ENCODE measurements at places on chromosomes 4 and X.

GRCh38 chrX:82224961-82225360 lies 1023.1 kb downstream of the SH3BGRL start:
- DNase-seq = no peak

GRCh38 chr4:83558059-83558653 lies 22.2 kb downstream of the GPAT3 start:
- DNase-seq = no peak

- DNase-seq = no peak
These were observed 75.9 kb downstream of the QRFPR start for GRCh38 chr4:121304893-121305292.

DNA sequence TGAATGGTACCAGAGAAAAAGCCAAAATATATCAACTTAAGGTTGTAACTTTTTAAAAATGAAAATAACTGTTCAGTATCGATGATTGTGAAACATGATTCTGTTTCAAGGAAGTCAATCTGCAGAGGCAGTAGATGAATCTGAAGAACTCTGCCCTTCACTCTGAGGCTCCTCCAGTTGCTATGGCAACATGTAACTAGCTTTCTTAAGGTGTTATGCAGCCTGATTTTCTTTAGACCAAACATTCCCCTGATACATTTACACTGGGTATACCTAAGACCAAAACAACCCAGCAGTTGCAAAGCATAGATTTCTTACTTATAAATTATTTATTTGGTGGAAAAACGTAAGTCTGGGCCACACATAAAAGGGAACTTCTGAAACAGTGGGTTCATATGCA lies 133.6 kb upstream of the RASGEF1B start:
- DNase-seq = no peak

DNA sequence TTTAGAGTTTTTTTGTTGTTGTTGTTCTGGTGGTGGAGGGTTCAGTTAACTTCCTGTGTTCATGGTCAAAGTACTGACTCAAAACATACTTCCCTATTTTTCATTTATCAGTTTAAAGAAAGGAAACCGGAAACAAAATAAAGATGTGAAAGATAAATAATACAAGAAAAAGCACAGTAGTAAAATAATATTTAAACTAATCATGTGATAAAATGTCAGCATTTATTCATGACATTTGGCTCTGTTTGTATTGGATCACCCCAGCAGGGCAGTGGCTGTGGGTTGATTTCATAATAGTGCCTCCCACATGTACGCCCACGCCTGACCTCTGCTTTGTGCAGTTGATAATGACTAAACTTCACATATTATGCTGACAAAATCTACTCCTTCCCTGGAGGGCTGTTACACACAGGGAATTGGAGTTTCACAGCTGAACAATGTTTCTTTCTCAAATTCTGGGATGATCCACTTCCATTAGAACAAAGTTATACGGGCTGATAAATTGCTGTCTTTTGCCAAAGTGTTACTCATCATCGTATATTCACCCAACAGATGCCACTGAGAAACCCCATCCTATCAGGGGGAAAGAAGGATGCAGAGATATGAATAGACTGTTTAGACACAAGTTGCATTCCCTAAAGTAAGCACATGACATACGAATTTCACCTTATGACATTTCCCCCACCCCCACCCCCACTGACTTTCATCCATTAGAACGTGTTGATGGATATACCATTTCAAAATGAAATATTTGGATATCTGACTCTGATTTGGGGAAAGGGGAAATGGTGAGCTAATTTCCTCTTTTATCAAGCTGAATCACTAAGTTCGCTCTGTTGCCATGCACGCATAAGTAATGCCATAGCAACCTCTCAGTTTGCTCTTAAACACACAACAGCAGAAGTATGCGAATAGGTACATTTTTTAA lies 48.3 kb downstream of the AMELX start:
- DNase-seq = no peak

GRCh38 chr4:100278567-100278966 lies 88.3 kb upstream of the DDIT4L start:
- DNase-seq = no peak

DNA sequence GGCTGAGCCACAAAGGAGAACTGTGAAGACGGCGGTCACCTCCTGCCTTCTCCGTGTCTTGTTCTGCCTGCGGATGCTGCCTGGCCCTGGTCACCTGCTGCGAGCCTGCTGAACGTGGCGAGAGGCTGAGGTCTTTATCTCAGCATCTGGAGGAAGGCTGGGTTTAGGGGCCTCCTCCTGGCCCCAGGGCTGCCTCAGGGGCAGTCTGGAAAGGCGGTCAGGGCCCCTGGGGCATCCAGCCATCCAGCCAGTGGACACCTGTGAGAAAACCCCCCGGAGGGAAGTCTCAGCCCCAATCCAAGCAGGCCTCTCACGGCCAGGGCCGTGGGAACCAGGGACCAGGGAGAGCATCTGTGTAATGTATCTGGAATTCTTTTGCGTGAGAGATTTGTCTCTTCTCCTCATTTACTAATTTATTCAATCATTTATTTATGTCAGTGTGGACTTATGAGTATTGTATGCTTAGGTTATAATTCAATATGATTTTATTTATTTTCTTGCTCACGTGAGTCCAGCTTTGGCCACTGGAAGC lies 11.3 kb downstream of the PDE6B start:
- no peak for DNase-seq

GRCh38 chrX:135410861-135411627 lies 10.7 kb upstream of the SMIM10L2A start:
- no peak for DNase-seq

- no peak for DNase-seq
These were observed 4.4 kb upstream of the ZFP92 start for GRCh38 chrX:153406903-153407302.

DNA sequence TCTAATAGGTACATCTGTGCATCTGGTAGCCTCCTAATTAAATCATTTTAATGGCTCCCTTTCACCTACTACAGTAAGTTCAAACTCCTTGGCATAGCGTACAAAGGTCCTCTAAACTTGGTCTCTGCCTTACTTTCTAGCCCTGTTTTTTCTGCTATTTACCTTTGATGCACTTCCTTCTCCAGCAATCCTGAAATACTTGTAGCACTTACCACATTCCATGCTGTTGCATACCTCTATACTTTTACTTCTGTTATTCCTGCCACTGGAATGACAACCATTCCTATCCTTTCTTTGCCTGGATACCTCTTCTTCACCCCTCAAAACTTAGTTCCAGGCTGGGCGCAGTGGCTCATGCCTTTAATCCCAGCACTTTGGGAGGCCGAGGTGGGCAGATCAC lies 56.6 kb upstream of the LHFPL1 start:
- no peak for DNase-seq

GRCh38 chr4:48262484-48262883 lies 7.2 kb downstream of the TEC start:
- no peak for DNase-seq

- no peak for DNase-seq
These were observed 152.5 kb upstream of the STX18 start for GRCh38 chr4:4694296-4694772.

GRCh38 chrX:41478381-41478911 lies 31.3 kb downstream of the NYX start:
- DNase-seq = no peak

DNA sequence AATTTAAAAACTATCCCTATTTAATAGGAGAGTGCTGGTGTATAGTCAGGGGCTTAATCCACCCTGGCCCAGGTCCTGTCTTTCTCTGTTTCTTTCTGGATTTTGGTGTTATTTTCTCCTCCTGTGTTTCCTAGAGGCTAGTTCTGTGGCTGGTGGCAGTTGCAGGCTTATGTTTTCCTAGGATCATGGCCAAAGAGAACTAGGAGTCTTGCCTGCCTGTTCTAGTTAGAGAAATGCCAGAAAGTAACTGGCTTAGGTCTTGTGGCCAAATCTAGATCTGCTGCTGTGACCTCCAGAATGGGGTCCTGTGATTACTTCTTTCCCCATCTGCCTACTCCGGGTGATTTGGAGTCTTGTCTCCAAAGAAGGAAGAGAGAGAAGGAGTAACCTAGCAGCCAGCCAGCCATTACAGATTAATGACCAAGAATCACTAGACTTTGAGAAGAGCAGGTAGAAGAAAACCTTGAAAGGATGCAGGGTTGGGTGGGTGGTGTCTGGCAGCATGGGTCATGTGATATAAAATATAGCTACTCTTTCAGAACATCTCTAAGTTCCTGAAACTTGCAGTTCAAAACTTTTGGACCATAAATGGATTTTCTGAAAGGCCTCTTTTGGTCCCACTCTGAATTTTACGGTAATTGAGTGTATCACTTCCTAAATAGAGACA lies 117.9 kb downstream of the STIM2 start:
- no peak for DNase-seq

GRCh38 chr4:183907871-183908683 lies 3.0 kb downstream of the STOX2 start:
- DNase-seq = no peak

GRCh38 chr4:159378056-159378616 lies 275.3 kb downstream of the RAPGEF2 start:
- DNase-seq = no peak

DNA sequence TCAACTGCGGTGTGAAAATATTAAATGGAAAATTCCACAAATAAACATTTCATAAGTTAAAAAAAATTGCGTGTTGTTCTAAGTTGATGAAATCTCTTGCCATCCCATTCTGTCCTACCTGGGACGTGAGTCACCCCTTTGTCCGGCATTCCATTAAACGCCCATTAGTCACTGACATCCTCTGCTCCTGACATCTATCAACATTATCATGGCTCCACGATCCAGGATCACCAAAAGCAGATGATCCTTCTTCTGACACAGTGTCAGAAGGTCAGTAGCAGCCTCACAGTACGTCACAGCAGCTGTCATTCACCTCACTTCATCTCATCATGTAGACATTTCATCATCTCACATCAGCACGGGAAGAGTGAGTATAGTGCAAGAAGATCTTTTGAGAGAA lies 125.7 kb downstream of the ZNF827 start:
- DNase-seq = no peak

DNA sequence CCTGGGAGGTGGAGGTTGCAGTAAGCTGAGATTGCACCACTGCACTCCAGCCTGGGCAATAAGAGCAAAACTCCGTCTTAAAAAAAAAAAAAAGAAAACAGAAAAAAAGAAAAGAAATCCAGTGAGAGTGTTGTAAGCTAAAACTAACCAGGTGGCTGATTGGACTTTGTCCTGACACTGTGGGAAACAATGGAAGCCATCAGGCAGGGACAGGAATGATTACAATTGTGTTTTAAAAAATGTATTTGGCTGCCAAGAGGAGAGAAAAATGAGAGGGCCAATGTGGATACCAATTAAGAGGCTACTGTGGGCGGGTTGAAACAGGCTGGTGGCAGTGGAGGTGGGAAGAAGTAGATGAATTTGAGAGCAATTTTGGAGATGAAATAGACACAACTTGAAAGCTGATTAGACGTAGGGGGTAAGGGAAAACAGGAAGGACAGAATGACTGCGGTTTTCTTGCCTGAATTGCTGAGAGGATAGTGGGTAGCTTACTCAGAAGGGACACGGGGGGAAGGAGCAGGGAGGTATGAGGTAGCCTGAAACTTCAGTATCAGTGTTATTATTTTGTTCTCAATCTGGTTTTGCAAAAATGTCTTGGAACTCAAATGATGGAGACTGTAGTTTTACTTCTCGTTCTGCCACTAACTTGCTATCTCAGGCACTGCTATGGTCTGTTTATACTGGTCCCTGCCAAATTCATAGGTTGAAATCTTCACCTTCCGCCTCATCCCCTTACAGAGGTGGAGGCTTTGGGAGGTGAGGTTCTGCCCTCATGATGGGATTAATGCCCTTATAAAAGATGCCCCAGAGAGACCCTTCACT lies 45.6 kb upstream of the CHRNA9 start:
- DNase-seq = no peak

- no peak for DNase-seq
These were observed 31.0 kb downstream of the TMEM131L start for GRCh38 chr4:153497091-153497531.

GRCh38 chrX:40471965-40472648 lies 108.7 kb upstream of the ATP6AP2 start:
- peak; percentile 26 for DNase-seq

DNA sequence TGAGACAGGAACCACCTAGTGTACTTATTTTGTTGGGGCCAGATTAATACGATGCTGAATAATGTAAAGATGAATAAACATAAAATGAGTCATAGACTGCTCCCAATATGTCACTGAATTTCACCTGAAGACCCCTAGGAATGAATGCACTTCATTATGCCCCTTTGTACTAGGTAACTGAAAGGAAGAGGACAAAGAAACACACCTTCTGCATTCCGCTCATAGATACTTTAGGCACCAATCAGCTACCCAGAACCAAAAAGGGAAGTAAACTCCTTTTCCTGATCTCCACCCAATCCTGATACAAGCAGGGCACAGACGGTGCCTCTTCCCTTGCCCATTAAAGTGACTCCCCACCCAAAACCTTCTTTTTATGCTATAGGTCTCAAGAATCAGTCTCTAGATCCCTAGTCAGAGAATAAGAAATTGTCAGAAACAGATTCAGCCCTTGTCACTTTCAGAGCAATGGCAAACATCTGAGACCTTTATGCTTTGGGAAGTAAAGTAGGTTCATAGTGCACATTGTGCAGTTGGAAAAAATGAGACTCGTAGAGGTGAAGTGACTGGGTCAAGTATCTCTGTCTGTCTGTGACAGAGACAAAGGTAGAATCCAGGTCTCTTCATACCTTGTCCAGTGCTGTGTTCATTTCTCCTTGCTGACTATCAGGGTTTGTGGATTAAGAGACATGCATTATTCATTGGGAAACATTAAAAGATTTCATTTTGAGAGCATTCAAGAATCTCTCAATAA lies 2.3 kb downstream of the GPR174 start:
- no peak for DNase-seq

DNA sequence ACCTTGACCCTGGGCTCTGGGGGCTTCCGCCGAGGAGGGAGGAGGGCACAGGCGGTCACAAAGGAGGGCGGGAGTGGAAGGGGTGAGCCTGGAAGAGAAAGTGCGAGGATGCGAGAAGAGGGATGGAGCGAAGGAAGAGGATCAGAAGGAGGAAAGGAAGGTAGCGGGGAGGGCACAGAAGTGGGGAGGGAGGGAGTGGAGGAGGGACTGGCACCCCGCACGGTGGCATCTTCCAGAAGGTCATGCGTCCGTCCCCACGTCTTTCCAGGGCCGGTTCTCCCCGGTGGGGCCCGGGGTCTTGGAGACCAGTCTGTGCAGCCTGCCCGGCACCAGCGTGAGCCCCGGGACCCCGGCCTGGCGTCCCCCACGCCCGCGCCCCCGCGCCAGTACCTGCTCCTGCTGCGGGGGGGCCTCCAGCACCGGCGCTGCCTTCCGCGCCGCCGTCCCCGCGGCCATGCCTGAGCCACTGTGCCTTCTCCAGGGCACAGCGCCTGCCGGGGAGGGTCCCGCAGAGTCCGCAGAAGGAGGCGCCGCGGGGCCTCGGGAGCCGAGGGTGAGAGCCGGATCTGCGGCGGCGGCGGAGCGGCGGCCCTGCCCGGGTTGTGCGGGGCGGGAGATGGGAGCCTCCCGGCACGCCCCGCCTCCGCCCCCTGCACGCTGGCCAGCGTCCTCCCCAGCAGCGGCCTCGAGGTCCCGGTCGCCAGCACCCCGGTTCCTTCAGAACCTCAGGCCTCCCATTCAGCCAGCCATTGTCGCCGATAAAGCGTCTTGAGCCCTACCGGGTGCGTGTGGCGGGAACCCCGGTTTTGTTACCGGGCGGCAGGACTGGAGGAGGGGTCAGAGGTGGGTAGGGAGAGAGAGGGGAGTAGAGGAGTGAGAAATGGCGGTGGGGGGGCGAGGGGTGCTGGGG lies at the start of gene RNF175:
TSS of gene RNF175 (minus strand) at position 618 of the 910 bp plus-strand sequence. CDS start at position 456, 162 bp downstream.
- no peak for DNase-seq
